ENCODE measurements at places on chromosomes 5 and 9. TPM values are rescaled to one million over a fixed set of nuclear protein-coding genes. Genes with fewer than 3 reads are reported as not detected.
A peak's percentile ranks its signal among the peaks of the same experiment; 100 is the strongest.

GRCh38 chr5:111753884-111754589, 3.0 kb downstream of the NREP start:
- DNase-seq: no peak

GRCh38 chr5:54518146-54518817, 723 bp downstream of the SNX18 start:
- DNase-seq: peak; percentile 59

DNA sequence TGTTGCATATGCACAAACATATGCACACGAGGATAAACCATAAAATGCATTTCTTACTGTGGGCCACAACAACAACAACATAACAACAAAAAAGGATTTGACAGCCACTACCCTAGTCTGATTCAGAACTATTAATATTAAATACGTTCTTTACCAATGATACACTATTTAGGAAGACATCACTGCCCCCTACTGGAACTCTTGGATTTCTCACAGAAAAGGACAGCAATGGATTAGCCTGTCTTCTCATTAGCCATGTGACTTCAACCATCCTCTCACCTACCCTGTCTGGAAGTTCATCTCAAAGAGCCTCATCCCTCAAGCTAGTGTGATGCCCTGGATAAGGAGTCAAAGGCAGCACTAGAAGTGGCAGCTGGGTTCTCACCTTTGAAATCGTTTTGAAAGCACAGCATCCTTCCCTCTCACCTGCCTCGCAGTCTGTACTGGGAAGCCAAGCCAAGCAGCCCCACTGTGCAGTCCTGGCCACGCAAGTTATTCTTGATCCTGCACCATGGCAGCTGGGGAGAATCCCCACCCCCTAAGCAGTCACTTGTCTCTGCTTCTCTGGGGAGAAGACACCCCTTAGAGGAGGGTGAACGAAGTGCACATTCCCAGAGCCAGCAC, 64.6 kb downstream of the SH3TC2 start:
- peak; percentile 52 for DNase-seq

DNA sequence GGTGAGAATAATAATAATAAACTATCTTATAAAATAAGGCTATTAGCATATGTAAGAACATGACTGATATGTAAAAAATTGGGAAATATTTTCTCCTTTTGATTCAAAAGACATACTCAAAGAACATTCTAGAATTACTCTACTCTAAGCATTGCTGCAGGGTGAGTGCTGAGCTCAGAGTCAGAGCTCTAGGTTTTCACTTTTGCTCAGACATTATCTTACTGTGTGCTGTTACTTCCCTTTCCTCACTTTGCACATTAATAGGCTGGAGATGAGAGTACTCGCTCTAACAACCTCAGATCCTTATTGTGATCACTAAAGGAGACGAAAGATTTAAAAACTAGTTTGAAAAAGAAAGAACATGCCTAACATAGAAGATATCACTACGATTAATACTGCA, 99.4 kb upstream of the C9orf72 start:
- DNase-seq: no peak

DNA sequence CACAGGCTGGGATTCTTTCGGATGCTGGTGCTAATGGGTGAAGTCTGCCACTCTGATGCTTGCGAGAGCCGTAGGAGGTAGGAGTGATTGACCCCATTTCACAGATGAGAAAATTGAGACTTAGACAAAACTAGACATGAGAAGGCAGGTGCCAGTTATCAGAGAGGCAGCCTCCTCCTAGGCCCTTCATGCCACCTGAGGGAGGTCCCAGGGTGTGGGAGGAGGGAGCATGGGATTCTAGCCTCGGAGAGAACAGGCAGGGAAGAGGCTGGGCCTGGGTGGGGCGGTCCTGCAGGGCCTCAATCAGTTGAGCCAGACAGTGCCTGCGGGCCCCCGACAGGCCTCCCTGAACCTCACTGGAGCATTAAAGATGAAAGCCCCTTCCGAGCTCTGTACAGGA, 112.4 kb downstream of the COL23A1 start:
- DNase-seq: no peak

GRCh38 chr9:114385397-114386181, 2.2 kb downstream of the AKNA start:
- DNase-seq: peak; percentile 96

DNA sequence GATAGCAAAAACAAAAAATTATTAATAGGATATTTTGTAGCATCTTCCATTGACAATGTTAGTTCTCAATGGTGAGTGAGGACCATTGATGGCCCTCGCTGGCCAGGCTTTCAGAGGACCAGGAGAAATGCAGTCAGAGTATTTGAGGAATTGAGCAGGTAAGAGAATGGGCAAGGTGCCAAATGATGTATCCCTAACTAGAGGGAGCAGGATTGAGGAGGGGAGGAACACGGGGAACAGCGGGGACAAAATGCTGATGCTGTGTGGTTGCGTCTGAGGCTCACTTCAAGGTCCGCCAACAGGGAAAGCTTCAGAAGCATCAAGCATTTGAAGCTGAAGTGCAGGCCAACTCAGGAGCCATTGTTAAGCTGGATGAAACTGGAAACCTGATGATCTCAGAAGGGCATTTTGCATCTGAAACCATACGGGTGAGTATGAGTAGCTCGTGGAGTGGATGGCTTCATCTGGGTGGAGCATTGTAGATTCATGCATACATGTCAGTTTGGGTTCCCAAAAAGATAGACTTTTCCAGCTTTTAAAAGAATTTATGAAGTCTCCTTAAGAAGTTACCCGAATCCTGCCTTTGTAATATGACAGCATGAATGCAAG, 16.2 kb downstream of the SPTAN1 start:
- no peak for DNase-seq

- DNase-seq: no peak
Measured at GRCh38 chr5:123097483-123097870, 8.4 kb downstream of the PRDM6 start.

- DNase-seq: no peak
Measured at GRCh38 chr5:92267830-92268229, 884.7 kb upstream of the ARRDC3 start.

GRCh38 chr5:132094393-132095076, 20.9 kb downstream of the CSF2 start:
- no peak for DNase-seq

DNA sequence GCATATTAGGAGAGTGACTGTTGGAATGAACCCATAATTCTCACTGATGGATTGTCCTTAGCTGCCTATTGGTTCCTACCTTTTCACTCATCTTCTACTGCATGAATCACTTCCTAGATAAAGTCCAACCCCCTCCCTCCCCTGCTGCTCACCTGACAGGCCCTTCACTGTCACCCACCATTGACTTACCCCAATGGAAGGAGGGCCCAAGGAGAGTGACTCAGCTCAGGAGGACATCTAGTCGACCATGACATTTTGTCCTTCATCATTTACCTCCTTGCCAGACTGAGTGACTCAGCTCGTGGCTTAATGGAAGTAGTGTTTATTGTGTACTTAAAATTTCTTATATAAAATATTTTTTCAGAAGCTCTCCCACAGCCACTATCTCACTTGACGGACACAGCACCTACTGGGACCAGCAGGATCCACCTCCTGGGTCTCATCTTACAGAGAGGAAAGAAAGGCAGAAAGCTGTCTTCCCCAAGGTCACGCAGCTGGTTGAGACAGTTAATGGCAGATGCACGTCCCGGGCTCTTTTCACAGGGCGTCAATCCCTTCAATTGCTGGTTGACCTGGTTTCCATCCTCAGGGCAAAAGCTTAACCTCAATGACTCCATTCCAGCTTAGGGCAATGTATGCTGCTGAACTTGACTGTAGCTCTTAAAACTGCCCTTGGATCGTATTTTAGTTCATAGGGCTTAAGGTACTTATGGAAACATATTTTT, 142.3 kb downstream of the MARCHF11 start:
- DNase-seq: no peak

DNA sequence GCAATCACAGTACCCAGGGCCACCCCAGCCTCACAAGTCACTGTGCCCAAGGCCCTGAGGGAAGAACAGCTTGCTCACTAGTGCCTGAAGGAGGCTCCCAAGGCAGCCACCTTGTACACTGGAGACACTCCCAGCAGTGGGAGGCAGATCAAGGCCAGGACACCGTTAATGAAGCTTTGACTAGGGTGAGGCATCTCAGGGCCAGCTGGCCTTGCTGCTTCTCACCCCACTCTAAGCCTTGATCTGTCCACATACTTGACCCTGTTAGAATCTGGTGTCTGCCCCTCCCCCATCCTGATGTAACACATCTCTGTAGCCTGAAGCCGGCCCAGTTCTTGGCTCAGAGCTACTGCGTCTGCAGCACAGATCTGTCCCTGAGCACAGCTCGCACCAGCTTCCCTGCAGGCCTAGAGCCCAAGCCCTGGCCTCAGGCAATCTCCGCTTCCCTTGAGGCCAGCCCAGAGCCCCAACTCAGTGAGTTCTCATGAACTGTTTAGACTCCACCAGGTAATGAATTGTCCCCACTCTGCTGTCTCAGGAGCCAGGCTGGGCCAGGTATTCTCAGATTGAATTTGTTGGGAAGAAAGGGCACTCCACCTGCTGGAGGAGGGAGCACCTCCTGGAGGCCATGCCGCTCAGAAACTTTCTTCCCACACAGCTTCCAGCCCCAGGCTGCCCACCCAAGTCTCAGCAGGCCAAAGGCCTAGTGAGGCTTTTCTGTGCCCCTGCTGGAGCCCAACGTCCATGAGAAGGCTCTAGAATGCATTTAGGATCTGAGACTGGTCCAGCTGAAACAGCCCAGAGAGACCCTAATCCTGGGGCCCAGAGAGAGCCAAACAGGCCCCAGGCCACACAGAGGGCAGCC, 13.4 kb upstream of the JADE2 start:
- no peak for DNase-seq

- no peak for DNase-seq
Measured at GRCh38 chr5:111743512-111743911, 13.5 kb downstream of the NREP start.

GRCh38 chr5:60256546-60256945, 363.0 kb upstream of the PDE4D start:
- DNase-seq: no peak

DNA sequence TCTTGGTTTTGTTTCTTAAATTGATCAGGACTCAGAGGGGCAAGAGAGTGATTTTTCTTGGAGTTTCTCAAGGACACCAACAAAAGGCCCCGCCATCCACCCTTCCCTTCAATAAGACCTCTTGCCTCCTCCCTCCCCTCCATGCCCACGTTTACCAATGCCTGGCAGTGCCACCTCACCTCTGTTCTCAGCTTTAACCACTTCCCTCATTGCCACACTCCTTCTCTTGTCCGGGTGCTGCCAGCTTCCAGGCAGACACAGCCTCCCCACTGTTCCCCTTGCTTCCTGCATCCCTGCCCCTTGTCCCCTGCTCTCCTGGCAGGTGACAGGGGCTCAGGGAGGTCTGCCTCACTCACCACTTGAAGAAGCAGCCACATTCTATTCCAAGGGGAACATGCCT, 90.8 kb downstream of the LHX2 start:
- DNase-seq: no peak

DNA sequence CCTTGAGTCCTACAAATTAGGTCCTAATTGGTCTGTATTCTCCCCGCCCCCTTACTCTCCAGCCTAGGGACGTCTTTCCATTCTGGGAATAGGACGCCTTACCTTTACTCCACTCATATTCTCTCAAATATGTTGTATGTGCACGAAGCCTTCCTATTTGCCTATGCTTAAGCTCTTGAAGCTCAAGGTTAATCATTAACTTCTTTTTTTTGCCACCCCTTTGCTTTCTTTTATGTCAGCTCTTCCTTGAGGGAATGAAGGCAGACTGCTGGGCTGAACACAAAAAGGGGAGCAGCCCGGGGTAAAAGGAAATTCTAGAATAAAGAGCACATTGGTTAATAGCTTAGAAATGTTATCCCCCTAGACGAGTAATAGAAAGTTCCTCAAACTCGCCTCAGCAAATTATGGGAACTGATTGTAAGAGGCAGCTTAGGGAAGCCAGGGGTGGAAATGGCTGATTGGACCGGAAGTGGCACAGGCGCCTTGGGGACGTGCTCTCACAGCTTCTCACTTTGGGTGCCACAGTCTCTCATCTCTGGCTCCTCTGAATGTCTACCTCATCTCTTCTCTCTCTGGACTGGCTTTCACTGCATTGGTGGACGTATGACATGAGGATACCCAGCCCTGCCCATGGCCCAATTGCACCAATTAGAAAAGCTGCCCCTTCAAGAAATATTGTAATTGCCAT, 122.3 kb upstream of the IL12B start:
- no peak for DNase-seq

DNA sequence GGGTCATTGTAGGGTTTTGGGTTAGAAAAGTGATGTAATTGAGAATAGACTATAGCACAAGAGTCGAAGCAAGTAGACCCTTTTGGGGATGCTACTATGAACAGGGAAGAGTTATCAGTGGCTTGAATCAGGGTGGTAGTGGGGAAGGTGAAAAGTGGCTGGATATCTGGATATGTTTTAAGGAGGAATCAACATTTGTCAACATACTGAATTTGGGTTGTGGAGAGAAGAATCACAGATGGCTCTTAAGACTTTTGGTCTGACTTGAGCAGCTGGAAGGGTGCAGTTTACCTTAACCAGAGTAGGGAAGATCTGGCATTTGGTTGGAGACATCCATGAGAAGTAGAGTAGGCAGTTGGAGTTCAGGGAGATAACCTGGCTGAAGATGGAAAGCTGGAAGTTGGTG, 38.5 kb upstream of the FCHO2 start:
- DNase-seq: no peak

- DNase-seq: no peak
Measured at GRCh38 chr5:2700876-2701275, 50.6 kb downstream of the IRX2 start.

DNA sequence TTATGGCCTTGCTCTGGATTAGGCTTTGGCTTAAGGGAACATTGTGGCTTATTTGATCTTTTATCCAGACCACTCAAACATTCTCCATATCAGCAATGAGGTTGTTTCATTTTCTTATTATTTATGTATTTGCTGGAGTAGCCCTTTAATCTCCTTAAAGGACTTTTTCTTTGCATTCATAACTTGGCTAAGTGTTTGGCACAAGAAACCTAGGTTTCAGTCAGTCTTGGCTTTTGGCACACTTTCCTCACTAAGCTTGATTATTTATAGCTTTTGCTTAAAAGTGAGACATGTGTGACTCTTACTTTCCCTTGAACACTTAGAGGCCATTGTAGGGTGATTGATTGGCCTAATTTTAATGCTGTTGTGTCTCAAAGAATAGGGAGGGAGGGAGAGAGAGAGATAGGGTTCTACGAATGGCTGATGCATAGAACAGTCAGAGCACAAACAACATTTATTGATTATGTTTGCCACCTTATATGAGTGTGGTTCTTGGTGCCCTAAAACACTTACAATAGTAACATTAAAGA, 2265.3 kb upstream of the C9orf72 start:
- no peak for DNase-seq

- DNase-seq: no peak
Measured at GRCh38 chr9:119003882-119004617, 365.2 kb downstream of the BRINP1 start.

- no peak for DNase-seq
Measured at GRCh38 chr5:76489877-76490688, 87.0 kb downstream of the IQGAP2 start.

GRCh38 chr9:1580215-1580614, 434.9 kb upstream of the SMARCA2 start:
- no peak for DNase-seq

TRPM3 gene
- total RNA-seq: not detected

CACFD1 gene
- 0.75 TPM for total RNA-seq

PARP8 gene
- total RNA-seq: 100 TPM

PDE6A gene
- total RNA-seq: not detected

GFI1B gene
- not detected for total RNA-seq

AGXT2 gene
- total RNA-seq: not detected

LRRC19 gene
- total RNA-seq: not detected

ANKRD31 gene
- total RNA-seq: 0.17 TPM

CLINT1 gene
- 77.4 TPM for total RNA-seq

OTP gene
- not detected for total RNA-seq

EGR1 gene
- 0.97 TPM for total RNA-seq

ENTPD2 gene
- total RNA-seq: not detected

ZNF462 gene
- 0.37 TPM for total RNA-seq

DNAJC18 gene
- 4.5 TPM for total RNA-seq

Measured in activated CD4-positive, alpha-beta T cell treated with anti-CD3 and anti-CD28 coated beads, Interleukin-2, amount 10 ng/mL, durations not matched to agents 7 days and 5 days (primary cell).